ENCODE measurements at places on chromosomes 16 and 17.

GRCh38 chr16:4566144-4566543 lies 10.0 kb downstream of the C16orf96 start:
- DNase-seq: no peak

DNA sequence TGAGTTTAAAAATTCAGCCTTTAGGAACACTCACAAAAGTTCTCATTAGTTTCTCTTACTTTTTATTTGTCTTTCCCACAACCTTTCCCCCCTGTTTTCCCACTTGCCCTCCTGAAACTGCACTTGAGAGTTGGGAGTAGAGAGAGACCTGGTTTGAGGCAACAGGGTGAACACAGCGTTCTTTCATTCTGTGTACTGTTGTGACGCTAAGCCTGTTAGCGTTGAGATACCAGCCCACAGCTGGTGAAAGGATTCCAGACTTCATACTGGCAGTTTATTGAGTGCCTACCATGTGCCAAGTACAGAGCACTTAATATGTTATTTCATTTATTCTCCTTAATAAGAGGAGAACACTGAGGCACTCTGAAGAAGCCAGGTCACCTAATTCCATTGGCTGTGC lies 10.3 kb downstream of the TNRC6C start:
- no peak for DNase-seq

DNA sequence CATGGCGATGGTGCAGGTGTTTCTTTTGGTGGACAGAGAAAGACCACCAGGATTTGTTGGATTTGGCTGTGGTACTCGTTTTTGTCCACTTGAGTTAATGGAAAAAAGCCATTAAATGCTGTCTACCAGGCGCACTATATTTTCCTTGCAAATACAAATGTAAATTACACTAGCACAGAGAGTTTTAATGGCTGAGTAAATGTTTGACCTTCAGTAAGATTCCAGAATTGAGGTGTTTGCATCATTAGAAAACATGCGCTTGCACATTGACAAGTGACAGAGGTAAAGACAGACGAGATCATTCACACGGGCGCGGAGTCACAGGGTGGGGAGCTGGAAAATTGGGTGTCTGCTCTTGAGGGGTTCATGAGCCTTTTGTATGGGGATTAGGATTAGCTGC lies 53.5 kb upstream of the AKTIP start:
- no peak for DNase-seq

DNA sequence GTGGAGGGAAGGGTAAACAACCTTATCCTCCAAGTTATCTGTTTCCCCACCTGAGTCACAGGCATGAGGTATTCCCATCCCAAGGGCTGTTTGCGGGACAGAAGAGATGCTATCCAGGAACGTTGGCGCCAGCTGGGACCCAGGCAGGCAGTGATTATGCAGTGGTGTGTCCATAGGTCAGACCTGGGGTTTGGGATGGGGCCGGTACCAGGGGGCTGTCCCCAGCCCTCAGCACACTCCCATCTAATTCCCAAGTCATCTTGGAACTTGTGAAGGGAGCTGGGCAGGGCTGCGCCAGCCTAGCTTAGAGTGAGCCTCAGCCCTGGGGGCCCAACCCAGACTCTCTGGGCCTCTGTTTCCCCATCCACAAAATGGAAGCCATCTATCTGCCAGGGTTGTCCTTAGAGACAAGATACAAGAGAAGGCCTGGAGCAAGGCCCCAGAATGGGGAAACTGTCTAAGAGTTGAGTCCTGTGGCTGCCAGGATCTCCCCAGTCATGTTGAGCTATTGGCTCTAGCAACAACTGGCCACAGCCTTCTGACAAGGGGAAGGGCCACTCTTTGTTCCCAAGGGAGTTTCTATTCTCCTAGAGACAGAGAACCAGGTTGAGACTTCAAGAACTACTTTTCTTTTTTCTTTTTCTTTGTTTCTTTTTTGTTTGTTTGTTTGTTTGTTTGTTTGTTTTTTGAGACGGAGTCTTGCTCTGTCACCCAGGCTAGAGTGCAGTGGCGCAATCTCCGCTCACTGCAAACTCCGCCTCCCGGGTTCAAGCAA lies 9.8 kb upstream of the JUP start:
- DNase-seq: no peak

GRCh38 chr16:30867747-30868146 lies 26.1 kb downstream of the BCL7C start:
- no peak for DNase-seq

Data from fibroblast of skin of abdomen (primary cell).